ENCODE measurements at places on chromosomes 12 and 14.

GRCh38 chr12:98574110-98574509 lies 19.4 kb upstream of the SLC25A3 start:
- no peak for DNase-seq

DNA sequence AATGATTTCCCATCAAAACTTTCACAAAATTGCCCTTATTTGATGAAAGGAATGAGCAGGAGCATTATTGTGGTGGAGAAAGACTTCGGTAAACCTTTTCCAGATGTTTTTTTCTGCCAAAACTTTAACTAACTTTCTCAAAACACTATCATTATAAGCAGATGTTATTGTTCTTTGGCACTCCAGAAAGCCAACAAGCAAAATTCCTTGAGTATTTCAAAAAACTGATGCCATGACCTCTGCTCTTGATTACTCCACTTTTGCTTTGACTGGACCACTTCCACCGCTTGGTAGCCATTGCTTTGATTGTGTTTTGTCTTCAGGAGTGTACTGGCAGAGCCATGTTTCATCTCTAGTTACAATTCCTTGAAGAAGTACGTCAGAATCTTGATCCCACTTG lies 29.7 kb upstream of the RAB21 start:
- no peak for DNase-seq

DNA sequence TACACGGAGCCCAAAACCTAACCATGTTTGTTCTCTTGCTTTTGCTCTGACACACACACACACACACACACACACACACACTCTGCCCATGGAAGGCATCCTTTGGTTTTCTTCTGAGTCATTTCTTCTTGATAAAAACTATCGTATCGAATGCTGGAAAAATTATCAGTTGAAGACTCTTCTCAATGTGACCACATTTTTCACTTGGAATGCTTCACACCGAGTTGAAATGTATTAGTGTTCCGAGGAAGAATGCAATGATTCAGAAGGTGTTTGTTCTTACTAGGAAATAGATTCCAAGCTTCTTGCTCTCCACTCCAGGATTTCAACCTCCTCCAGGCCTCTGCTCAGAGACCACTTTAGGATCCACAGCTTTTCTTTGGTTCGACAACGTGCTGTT lies 226.3 kb downstream of the MON2 start:
- no peak for DNase-seq

GRCh38 chr14:52735921-52736489 lies 6.0 kb downstream of the STYX start:
- DNase-seq = no peak

- DNase-seq = no peak
These were observed 126.3 kb upstream of the FGD4 start for GRCh38 chr12:32273063-32273522.

DNA sequence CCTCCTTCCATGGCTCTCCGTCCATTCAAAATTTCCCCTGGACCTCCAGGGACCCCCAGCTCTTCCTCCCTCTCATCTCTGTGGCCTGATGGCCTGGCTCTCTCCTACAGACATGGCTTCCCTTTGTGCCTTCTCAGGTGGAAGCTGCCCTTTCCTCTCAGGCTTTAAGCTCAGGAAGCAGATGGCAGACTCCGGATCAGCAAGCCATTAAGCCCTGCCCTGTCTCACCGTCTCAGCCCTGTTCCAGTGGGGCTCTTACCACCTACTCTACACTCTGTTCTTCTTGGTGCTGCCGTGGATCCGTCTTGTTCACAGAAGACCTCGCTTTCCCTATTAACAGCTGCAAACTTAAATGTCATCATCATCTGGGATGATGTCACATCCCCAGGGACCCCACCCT lies 33.1 kb downstream of the NPC2 start:
- peak; percentile 44 for DNase-seq

GRCh38 chr14:45373877-45374276 lies 120.9 kb upstream of the MIS18BP1 start:
- DNase-seq = no peak

Data from common myeloid progenitor, CD34-positive (primary cell).